ENCODE measurements at places on chromosomes 7 and 10.

DNA sequence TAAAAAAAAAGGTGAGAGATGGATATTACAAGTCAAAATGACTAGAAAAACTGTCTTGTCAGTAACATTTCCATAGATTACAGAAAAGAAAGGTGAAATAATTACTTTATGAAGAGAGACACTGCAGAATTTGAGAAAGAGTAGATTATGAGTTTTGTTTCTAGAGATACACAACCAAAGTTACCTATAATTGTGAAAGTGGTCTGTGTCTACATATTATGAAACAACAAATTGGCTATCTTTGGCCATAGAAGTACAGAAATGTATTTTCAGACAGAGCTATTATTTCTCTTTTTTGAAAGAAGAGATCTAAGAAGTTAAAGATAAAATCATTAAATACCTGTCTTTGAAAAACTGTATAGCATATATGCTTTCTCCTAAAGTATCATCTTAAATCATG, 30.1 kb downstream of the KCND2 start:
- no peak for DNase-seq

- no peak for DNase-seq
These were observed 138.2 kb downstream of the ELMO1 start for GRCh38 chr7:37310327-37311080.

- DNase-seq = no peak
These were observed 111.0 kb downstream of the CDK6 start for GRCh38 chr7:92725161-92725925.

- no peak for DNase-seq
These were observed 71.0 kb downstream of the GNAT3 start for GRCh38 chr7:80440883-80441282.

DNA sequence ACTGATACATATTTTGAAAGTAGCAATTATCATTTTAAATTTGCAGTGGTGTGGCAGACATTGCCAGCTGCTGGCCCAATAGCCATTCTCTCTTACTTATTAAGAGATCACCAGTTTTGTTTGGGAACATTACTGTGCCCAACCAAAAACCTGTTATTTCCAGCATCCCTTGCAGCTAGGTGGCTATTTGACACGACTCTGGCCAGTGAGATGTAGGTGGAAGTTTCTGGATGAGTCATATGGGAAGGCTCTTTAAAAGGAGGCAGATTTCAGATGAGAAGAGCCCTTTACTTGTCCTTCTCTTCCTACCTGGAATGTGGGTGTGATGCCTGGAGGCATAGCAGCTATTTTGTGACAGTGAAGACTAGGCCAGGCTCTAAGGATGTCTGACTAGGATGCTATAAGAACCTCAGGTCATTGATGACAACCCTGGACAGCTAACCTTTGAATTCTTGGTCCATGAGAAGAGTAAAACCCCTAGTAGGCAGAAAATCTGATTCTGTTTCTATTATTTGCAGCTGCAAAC, 77.9 kb downstream of the CARD11 start:
- DNase-seq = no peak
